ENCODE measurements at places on chromosomes 13 and 19. TPM values are rescaled to one million over a fixed set of nuclear protein-coding genes. Genes with fewer than 3 reads are reported as not detected.
A peak's percentile ranks its signal among the peaks of the same experiment; 100 is the strongest.

- DNase-seq = no peak
These were observed 8.8 kb upstream of the SHKBP1 start for GRCh38 chr19:40567750-40568494.

DNA sequence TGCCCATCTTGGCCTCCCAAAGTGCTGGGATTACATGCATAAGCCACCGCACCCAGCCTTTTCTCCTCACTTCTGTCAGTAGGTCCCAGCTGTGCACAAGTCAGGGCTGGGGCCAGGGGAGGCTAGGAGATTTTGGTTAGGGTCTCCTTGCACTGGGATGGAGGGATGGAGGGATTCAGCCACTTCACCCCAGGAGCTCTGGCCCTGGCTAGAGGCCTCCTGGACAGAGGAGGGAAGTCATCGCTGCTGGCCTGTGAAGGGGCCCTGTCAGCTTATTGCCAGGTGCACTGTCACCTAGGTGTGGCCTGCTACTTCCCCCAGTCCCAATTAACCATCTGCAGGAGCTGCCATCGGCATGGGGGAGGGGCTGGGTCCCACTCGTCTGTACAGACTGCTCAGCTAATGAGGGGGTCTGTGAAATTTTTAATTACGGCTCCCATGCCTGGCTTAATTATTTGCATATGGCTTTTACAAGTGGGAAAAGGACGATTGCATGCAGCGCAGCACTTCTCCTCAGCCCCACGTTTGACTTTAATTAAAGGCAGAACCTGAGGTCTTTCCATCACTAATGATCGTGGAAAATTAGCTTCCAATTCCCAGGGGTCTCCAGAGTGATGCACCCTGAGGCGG, 52.4 kb downstream of the CHST8 start:
- DNase-seq = peak; percentile 47

DNA sequence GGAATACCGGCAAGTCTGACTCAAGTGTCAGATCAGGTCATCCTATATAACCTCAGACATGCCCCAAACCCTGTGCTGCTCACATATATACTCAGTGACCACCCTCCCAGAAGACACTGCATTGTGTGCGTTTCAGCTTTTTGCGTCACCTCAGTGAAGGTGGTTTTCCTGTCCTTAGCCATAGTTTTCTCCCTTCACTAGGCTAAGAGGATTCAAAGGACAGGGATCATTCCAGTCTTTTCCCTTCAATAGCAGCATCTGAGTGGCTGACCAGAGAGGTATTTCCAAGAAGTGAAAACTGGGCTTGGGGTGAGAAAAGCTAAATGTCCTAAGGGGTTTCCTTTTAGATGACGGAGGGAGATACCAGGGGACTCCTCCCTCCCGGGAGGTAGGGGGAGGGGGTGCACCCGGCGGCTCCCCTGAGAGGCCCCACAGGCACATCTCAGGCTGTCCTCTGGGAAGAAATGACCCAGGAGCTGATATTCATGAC, 12.7 kb upstream of the OR10H1 start:
- no peak for DNase-seq

DNA sequence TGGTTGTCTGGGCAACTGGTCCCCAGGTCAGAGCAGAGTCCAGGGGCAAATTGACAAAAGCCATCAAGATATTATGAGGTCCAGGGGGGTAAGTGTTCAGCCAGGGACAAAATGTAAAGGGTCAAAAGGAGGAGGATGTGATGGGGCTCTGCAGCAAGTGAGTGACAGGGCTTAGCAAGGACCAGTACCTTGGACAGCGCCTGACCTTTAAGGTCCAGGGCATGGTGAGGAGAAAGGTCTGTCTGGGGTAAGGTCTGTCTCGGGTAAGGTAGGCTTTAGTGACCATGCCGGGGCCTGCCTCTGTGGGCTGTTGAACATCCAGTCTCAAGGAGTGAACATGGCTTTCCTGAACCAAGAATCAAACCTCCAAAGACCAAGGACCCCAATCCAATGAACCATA, 6.3 kb upstream of the ZNF358 start:
- DNase-seq = no peak

DNA sequence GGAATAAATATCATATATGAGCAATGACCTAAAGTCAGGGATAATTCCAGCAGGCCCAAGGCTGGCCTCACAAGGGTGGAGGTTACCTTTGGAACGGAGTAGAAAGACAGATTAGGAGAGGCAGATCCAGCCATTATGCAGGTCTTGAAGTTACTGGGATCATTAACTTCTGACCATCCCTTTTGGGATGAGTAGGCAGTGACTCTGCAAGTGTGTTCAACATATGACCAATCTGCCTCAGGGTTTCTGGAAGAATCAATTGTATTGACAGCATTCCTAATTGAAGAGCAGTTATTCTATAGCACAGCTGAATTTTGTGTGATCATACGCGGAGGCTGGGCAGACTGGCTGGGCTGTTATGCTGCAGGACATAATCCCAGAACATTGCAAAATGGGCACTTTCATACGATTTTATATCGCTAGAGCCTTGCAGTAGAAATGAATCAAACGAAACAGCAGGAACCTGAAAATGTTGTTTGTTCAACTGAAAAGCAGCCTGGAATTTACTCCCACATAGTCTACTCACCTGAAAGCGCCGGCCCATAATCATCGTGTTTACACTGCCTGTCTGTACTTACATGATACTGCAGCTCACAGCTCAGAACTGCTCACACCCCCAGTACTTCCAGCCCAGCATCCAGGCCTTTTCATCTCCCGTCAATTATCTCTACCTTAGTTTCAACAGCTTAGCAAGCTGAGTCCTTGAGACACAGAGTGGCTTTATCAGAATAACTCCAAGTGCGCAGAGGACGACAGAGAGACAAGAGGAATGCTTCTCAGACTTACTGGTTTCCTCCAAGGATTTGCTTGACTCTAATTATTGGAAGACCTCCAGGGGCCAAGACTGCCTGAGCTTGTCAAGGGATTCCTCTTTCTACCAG, 556.1 kb downstream of the EFNB2 start:
- no peak for DNase-seq

DNA sequence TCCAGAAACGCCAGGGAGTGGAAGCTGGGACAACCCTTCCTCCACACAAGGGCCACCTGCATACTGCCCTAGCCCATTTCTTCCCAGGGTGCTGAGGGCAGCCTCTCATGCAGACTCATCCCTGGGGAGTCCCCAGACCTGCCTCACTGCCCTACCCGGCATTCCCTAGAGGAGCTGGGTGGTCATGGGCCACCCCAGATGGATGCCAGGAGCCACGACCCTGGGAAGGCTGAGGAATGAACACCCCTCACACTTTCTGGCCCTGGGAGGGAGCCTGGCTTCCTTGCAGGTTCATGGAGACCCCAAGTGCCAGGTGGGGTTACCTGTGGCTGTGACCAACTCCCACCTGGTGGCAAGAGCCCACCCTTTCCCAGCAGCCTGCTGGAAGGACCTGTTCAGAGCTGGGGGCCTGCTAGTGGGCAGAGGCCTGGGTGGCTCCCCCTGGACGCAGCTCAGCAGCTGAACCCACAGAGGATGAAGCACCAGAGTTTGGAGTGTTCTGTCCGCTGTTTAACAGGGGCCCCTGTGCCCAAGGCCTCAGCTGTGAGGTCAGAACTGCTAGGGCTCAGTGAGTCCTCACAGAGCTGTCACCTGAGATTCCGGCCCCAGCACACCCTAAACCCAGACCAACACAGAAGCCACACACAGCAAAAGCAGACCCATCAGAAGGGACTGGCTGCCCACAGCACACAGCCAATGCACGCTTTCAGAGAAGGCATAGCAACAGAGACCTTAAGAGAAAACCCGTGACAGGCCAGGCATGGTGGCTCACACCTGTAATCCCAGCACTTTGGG, 6.6 kb downstream of the ACP4 start:
- no peak for DNase-seq

Gene NCCRP1
- polyA plus RNA-seq = 0.12 TPM

GRCh38 chr19:2289714-2290435, 7.9 kb upstream of the PEAK3 start:
- peak; percentile 94 for DNase-seq

GRCh38 chr13:31377946-31378345, 178.2 kb downstream of the B3GLCT start:
- no peak for DNase-seq

Gene CRX
- polyA plus RNA-seq = not detected

- DNase-seq = no peak
These were observed 106.5 kb downstream of the POSTN start for GRCh38 chr13:37492075-37492474.

Data from spleen (tissue), 13 donors.